T-cell (primary cell): ENCODE measurements at places on chromosomes 1 and 21.

DNA sequence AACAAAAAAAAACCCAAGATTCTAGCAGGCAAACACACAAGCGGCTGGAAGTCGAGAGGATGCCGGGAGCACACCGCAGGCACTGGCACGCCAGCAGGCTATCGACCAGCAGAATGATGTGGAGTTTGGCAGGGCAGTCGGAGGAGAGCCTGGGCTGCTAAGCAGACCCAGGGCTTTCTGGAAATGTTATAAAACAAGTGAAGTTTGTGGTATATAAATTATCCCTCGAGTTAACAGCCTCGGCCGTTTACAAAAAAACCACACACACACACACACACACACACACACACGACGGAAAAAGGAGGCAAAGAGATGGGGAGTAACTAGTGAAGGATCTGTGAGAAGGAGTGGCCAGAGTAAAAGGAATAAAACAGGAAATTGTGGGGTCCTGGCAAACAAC lies 87.2 kb upstream of the IVNS1ABP start:
- DNase-seq, result no peak

DNA sequence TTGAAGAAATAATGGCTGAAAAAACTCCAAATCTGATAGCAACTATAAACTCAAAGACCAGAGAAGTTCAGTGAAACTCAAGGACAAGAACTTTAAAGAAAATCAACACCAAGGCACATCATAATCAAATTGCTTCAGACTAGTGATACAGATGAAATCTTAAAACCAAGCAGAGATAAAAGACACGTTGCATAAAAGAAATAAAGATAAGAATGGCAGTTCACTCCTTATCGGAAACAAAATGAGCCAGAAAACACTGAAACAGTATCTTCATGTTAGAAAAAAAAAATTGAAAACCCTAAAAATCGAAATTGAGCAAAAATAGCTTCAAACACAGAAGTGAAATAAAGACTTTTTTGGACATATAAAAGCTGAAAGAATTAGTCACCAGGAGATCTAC lies 4.6 kb upstream of the RAB4A start:
- DNase-seq, result no peak

- no peak for DNase-seq
Observed at GRCh38 chr1:45968941-45969666, 163.3 kb downstream of the PIK3R3 start.

DNA sequence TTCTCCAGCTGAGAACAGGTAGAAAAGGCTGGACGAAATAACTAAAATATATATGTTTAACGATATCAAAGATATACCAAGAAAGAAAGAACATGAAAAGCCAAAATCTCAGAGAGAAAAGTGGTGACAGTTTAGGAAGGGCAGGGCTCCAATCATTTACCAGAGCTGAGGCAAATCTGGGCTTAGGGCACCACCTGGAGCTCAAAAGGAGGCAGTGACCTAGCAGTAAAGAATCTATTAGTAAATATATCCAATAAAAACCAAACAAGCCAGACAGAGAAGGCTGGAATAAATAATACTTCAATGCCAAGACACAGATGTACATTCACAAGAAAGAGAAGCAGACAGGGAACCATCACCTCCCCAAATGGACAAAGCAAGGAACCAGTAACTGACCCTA lies 43.5 kb downstream of the CHIA start:
- peak; percentile 40 for DNase-seq

DNA sequence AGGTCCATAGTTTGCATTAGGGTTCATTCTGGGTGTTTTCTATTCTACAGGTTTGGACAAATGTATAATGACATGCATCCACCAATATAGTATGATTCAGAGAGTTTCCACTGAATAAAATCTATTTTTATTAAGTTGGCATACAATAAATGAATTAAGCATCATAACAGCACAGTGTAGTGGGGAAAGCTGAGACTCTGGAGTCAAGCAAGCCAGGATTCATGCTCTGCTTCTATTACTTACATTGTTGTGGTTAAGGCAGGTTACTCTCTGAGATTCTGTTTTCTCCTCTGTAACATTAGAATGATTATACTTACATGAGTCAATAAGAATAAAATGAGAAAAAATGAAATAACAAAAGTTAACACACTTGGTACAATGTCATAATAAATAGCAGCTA lies 131.3 kb downstream of the SLC30A10 start:
- no peak for DNase-seq

DNA sequence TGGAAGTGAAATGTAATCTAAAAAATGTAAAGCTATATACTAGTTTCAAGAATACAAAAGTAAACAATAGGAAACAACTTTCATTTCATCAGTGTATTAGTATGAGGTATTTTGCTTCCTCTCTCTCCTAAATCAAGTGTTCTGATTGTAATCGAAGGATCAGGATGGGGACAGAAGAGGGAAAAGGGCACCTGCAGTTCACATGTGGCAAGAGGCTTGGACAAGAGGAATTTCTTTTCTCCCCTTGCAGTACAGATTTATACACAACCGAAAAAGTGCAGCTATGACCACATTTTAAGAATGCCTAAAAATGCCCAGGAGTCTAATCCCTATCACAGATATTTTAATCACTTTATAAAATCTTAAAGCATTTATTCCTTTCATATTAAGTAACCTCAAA lies 63.7 kb downstream of the NRIP1 start:
- DNase-seq, result no peak
